Hematopoietic multipotent progenitor cell (in vitro differentiated cells): ENCODE measurements at places on chromosomes 1 and 21. TPM values are rescaled to one million over a fixed set of nuclear protein-coding genes. Genes with fewer than 3 reads are reported as not detected.

Gene BACE2
- 8.1 TPM for total RNA-seq

Gene GPR52
- total RNA-seq: 4.6 TPM

Gene CASQ1
- total RNA-seq: not detected

Gene CA14
- total RNA-seq: not detected

Gene PLA2G4A
- total RNA-seq: 6.5 TPM

Gene ORC1
- 8.1 TPM for total RNA-seq

Gene IFI6
- 118 TPM for total RNA-seq

Gene KCNN3
- total RNA-seq: under 0.01 TPM

Gene LORICRIN
- total RNA-seq: not detected

- DNase-seq: peak; percentile 89
These were observed 101.2 kb upstream of the COL6A1 start for GRCh38 chr21:45880097-45881068.

- DNase-seq: no peak
These were observed 59.3 kb downstream of the MAN1C1 start for GRCh38 chr1:25675729-25676476.

- peak; percentile 84 for DNase-seq
These were observed at the start of the genes NIT1 and PFDN2 for GRCh38 chr1:161117759-161118581. Gene NIT1 (plus strand): TSS chr1:161118105. CDS start chr1:161118177, 72 bp downstream. Gene PFDN2 (minus strand): TSS chr1:161118037. CDS start chr1:161118026, 11 bp downstream.

DNA sequence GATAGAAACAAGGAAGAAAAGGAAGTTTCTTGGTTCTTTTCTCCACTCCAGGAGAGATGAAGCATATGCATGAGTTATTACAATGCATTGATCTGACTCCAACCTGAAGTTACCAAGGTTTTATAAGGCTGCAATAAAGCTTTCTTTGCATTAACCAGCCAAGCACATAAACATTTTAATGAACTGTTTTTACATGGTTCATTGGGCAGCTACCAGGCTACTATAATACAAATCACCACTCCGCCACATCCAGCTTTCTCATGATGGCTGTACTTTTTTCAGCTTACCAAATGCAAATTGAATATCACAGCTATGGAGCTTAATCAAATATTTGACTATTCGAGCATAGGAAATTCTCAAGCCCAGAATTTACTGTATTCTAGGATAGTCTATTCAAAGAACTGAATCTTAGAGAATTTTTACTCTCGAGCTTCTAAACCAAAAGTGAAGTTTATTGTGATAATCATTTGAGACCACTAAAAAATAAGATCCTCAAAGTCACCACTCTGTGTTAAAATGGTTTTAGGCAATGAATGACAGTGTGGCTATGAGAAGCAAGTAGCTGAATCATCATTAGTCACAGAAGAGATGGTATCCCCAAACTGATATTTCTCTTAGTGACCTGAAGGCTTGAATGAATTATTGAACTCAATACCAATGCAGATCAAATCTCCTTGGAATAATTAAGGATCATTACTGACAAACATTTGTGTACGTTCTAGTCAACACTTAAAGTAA, 58.6 kb upstream of the ZNF281 start:
- DNase-seq: no peak

DNA sequence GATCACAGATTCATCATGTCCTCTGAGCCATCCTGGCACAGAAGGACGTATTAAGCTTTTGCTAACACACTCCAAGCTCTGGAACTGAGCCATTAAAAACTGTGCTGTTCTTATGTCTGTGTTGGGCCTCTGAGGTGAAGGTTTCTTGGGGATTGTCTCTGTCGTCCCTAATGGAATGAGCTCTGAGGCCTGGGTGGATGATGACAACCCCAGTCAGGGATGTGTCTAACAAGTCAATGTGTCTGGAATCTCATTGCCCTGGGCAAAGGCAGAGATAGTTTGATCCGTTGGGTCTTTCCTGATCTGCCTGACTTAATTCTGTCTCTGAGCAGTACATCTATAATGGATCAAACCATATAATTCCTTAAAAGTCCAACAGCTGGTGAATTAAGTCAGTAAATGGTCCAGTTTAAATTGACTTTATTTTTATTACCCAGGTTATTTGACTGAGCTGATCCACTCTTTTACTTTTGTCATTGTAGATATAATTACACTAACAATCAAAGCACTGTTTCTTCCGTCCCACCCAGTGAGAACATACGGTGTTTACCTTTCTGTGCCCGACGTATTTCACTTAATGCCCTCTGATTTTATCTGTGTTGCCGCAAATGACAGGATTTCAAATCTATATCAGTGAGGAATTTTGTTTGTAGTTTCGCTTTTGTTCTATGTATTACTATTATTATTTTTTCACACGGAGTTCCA, 38.8 kb upstream of the OR2B11 start:
- DNase-seq: no peak

DNA sequence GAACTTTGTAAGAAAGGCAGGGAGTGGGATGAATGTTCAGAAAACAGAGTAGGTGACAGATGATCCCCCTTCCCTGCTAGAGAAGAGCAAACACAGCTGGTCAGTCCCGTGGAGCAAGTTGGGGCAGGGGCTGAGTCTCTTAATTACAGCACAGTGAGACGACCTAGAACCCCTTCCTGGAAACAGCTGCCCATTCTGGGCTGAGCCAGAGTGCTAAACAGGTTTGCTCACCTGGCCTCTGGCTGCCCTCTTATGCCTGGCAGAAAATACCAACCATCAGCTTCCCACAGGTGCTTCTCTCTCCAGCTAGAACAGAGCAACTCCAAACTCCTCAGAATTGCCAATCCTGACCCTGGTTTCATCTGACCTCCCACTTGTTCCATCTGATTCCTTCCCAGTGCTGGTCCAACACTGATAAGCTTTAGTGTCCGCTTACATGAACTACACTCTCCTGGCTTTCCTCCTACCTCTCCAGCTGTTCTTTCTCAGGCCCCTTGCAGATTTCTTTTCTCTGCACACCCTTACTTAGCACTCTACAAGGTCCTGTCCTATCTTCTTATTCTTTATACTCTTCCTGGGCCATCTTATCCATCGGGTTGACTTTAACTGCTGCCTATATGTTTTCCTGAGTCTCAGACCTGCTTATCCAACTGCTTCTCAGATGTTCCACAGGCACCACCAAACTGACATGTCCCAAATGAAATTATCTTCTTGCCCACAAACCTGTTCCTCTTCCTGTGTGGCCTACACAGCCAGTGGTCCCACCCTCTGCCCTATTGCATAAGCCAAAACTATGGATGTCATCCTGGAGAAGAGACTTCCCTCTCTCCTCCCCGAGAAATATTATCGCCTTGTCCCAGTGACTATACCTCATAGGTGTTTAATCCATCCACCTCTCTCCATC, 22.6 kb upstream of the COL9A2 start:
- no peak for DNase-seq

DNA sequence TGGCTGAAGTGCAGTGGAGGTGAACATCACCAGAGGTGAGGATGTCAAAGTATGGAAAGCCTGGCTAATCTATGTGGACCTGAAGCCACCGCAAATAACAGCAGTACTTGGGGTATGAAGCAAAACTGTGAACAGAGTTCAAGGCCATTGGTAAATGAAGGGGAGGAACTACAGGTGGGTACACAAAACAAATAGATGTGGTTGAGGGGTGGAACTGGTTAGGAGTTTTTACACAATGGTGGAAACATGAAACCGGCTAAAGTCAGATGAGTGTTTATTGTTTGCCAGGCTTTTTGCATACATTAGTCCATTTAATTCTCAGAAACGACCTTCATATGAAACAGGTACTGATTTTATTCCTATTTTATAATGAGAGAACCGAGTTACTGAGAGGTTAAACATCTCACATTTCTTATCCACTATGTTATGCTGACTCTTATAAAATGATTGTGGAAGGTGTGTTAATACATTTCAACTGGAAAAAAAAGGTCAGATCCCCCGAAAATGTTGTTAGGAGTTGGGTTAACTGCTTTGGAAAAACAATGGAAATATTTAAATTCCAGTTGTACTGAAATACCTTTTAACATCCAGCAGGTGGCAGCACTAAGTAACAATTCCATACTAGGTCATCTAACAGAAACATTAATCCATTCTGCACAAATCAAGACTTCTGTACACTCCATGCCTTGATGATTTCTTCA, 44.3 kb upstream of the GTF2B start:
- peak; percentile 53 for DNase-seq

DNA sequence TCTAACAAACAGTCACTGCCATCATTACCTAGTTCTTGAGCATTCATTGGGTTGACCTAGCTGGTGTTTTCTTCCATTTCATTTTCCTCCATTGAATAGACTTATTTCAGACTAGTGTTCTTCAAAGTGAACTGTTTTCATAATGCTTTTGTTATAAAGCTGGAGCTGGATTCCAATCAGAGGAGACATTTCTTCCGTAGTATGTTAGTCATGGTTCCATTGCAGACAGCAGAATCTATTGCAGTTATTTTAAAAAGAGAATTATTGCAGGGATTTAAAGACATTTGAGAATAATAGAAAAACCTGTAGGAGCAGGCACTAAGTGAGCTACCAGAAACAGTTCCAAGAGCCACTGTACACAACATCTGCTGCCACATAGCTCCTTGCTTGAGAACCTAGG, 50.0 kb downstream of the HHAT start:
- DNase-seq: no peak

- DNase-seq: no peak
These were observed 97.0 kb downstream of the IER5 start for GRCh38 chr1:181185461-181185860.

DNA sequence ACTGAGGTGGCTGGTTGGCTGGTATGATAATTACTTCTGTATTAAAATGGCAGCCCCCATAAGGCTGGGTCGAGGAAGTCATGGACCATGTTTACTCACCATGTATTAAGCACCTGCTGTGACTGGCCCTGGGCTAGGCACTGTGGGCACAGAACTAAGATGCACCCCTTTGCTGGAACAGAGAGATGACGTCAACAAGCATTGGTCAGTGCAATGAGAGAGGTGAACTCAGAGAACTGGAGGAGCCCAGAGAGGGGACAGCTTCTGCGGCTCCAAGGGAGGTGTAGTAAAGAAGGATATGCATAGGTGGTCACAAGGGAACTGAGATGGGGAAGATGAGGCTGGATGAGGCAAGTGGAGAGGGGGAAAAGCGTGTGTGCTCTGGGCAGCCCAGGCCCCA, 88.7 kb downstream of the KAZN start:
- DNase-seq: no peak
